ENCODE measurements at places on chromosomes 5 and 9.

- DNase-seq, result no peak
Observed at GRCh38 chr9:34688329-34689115, 2.6 kb downstream of the CCL19 start.

DNA sequence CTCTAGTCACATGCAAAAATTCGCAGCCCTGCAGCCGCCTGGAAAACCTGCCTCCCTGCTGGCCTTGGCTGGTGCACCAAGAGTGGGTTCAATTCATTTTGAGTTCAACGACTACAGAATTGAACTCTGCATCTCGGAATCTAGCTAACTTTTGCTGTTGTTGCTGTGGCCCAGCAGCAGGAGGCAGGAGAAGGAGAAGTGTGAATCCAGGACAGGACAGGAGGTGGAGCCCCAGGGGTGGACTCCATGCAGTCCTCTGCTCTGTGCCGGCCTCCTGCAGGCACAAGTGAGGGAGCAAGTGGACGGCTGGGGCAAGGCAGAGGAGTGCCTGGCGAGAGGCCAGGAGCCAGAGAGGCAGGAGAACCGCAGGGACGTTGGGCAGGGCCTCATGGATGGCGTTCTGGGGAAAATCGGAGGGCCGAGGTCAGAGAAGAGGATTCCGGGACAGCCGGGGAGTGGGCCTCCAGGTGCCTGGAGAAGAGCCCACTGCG lies 214.2 kb downstream of the FANCC start:
- DNase-seq, result no peak

GRCh38 chr5:142486581-142486980 lies 161.8 kb upstream of the SPRY4 start:
- no peak for DNase-seq

DNA sequence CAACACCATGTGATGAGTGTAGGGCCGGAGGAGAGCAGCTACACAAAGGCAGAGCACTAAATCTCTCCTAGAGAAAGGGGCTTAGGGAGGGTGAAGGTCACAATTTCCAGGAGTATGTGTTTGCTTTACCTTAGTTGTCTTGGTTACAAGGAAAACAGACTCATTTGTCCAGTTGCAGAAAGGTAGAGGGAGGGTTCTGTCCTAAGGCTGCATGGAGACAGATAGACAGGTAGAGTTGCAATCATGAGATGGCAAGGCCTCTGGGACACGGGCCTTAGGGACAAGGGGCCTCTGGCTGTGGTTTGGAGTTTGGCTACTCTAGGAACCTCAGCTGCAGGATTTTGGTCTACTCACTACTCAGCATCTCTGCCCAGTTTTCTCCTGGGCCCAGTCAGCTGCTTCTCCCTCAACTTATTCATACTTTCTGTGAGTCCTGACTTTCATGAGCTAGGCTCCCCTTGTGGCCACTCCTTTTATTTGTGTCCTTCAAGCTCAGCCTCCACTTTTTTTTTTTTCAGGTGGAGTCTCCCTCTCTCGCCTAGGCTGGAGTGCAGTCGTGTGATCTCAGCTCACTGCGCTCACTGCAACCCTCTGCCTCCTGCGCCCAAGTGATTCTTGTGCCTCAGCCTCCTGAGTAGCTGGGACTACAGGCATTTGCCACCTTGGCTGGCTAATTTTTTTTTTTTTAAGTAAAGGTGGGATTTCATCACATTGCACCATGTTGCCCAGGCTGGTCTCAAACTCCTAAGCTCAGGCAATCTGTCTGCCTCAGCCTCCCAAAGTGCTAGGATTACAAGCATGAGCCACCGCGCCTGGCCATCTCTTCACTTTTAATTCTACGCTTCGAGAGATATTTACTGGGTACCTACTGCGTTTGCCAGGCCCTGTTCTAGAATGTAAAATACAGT lies 76.6 kb downstream of the PTPDC1 start:
- DNase-seq, result no peak

GRCh38 chr5:85168474-85168873 lies 783.8 kb upstream of the EDIL3 start:
- DNase-seq, result no peak

GRCh38 chr9:111096051-111096450 lies 57.8 kb upstream of the LPAR1 start:
- DNase-seq, result no peak

DNA sequence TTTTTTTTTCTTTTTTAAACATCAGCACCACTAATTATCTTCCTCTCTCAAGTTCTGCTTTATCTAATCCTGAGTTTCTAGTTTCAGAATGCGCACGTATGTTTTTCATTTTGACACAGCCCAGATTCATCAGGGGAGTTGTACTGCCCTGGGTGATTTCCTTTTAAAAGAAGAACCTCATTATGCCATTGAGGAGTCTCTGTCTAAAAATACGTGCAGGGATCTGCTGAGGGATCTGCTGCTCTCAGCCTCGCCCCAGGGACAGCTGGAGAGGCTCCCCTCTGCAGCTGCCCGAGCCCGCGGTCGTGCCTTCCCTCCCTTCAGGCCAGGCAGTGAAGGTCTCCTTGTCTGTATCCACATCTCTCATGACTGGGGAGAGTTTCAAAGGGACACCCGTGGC lies 273.1 kb downstream of the ARHGEF28 start:
- DNase-seq, result no peak

- no peak for DNase-seq
Observed at GRCh38 chr9:115237385-115237998, 119.5 kb upstream of the TNC start.

DNA sequence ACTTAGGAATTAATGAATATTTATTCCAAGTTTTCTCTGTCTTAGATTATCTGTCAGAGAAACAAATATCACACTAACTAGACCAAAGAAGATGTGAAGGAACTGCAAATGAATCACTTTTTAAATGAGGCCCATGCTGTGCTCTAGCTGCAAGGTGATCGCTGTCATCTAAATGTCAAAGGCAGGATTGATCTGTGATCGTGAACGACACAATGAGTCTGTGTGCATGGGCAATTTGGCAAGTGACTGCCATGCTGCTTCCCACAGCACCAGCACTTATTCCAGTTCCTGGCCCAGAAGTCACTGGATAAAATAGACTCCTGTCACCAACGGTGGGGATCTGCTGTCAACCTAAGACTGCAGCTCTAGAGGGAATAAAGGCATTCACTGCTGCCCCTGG lies 141.2 kb downstream of the TRIM36 start:
- no peak for DNase-seq

- DNase-seq, result no peak
Observed at GRCh38 chr5:102691434-102691833, 63.7 kb upstream of the PAM start.

DNA sequence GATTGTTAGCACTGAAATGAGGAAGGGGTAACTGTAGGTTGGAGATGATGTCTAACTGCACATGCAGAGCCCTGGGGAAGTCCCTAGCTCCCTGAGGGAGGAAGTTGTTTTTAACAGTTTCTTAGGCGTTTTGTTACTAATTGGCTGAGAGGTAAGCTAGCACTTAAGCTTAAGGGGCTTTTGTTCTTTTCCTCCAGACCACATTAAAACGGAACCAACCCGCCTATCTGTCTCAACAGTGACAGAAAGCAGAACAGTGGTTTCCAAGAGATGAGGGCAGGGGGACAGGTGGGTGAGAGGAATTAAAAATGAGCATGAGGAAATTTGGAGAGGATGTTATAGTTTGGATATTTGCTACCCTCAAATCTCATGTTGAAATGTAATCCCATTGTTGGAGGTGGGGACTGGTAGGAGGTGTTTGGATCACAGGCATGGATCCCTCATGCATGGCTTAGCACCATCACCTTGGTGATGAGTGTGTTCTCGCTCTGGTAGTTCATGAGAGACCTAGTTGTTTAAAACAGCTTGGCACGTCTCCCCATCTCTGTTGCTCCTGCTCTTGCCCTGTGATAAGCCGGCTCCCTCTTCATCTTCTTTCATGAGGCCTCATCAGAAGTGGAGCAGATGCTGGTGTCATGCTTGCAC lies 38.9 kb downstream of the LYRM7 start:
- DNase-seq, result peak; percentile 84

- DNase-seq, result no peak
Observed at GRCh38 chr5:59656351-59657254, 236.9 kb downstream of the PDE4D start.

GRCh38 chr5:25993701-25994100 lies 1044.7 kb downstream of the CDH9 start:
- no peak for DNase-seq

DNA sequence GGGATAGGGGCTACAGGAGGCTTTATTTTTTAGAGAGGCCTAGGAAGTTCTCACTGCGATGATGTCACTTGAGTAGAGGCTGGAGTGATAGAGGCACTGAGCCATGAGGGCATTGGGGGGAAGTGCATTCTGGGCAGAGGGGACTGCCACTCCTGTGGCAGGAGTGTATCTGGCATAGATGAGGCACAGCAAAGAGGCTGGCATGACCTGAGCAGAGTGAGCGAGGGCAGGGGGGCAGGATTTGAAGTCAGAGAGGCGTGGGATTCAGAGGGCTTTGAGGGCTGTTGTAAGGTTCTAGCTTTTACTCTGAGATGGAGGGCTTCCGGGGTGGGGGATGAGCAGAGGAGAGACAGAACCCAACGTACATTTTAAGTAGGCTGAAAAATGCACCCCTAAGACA lies 91.9 kb upstream of the SH3PXD2B start:
- DNase-seq, result no peak

- DNase-seq, result no peak
Observed at GRCh38 chr5:15290953-15291352, 209.0 kb upstream of the FBXL7 start.

DNA sequence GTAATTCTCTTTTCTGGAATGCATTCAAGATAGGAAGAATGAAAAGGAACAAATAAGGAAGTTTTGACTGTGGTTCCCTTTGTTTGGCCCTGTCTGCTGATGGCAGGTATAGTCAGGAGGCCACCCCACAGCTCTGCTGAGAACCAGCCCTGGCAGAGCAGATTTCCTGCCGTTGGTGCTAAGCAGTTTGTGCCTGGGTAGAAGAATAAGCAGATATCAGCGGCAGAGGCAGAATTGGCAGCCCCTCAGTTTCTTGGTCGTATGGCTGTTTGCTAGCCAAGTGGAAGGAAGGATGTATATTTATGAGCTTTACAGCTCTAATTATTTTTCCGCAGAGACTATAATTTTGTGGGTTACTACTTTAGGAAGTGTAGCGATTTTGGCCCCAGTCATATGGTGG lies 310.2 kb upstream of the RFX3 start:
- no peak for DNase-seq

- DNase-seq, result peak; percentile 17
Observed at GRCh38 chr9:20604562-20604961, 17.7 kb downstream of the MLLT3 start.

GRCh38 chr5:143708672-143709071 lies 103.3 kb upstream of the HMHB1 start:
- DNase-seq, result no peak

GRCh38 chr5:134818776-134819175 lies 27.0 kb upstream of the C5orf24 start:
- DNase-seq, result no peak

GRCh38 chr9:98255061-98255577 lies 330 bp downstream of the TBC1D2 start:
- DNase-seq, result no peak

DNA sequence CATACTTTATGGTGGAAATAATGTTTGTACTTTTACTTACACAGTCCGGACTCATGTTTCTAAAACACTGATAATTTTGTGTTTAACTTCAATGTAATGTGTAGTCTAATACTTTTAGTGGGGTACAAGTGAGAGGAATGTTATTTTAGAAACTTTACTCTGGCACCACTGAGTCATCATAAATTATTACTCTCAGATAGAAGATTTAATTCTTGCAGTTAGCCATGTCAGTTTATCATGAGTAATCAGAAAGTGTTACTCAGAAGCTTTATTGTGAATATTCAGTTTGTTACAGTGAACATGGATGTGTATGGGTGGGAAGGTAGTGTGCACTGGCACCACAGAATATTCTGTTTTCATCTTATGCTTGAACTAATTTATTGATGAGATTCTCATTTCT lies 20.0 kb downstream of the OGN start:
- no peak for DNase-seq

GRCh38 chr9:100087218-100087617 lies 11.6 kb downstream of the ERP44 start:
- peak; percentile 45 for DNase-seq

- no peak for DNase-seq
Observed at GRCh38 chr5:56307714-56308333, 74.7 kb upstream of the ANKRD55 start.

DNA sequence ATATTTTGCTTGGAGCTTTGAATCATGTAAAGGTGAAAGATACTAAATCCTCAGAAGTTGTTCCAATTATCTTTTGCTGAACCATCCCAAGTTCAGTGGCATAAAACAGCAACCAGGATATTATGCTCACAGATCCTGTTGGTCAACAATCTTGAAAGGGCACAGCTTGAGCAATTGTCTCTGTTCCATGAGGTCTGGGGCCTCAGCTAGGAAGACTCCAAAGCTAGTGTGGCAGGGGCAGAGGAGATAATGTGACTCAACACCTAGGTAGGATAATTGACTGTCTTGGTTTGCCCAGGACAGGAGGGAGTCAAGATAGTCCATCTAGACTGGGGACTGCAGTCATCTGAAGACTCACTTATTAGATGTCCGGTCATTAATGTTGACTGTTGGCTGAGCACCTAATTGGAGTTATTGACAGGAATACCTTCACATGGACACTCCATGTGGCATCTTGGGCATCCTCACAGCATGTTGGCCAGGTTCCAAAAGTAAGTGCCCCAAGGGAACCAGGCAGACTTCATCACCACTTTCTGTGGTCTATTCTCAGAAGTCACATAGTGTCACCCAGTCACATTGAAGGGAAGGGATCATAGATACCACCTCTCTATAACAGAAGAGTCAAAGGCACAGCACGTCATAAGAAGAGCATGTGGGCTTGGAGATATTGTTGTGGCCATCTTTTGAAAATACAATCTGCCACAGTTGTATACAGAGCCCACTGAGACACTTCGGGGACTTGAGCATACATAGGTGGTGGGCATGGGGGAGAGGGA lies 88.4 kb upstream of the GPBP1 start:
- DNase-seq, result no peak

DNA sequence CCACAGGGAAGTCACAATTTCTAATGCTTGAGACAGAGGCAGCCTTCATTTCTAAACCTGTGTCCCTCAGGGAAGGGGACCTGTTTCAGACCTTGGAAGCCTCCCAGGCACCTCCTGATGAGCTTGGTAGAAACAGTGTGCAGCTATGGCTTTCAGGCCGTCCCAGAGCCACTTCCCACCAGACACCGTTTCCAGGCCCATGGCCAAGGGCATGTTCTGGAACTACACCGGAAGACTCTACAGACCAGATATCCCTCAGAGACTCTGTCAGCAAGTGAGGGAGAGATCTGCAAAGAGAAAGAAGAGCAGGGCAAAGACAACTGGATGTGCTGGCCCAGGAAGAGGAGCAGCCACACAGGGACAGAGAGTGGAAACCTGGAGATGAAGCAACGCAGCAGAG lies 82.2 kb upstream of the HSPA9 start:
- no peak for DNase-seq

GRCh38 chr5:172871536-172871935 lies 37.5 kb downstream of the ERGIC1 start:
- no peak for DNase-seq

GRCh38 chr5:175800656-175801081 lies 70.7 kb upstream of the CPLX2 start:
- no peak for DNase-seq

GRCh38 chr9:82726424-82727276 lies 336.3 kb downstream of the RASEF start:
- DNase-seq, result no peak
